ENCODE measurements at places on chromosomes 1 and 21. TPM values are rescaled to one million over a fixed set of nuclear protein-coding genes. Genes with fewer than 3 reads are reported as not detected.

DNA sequence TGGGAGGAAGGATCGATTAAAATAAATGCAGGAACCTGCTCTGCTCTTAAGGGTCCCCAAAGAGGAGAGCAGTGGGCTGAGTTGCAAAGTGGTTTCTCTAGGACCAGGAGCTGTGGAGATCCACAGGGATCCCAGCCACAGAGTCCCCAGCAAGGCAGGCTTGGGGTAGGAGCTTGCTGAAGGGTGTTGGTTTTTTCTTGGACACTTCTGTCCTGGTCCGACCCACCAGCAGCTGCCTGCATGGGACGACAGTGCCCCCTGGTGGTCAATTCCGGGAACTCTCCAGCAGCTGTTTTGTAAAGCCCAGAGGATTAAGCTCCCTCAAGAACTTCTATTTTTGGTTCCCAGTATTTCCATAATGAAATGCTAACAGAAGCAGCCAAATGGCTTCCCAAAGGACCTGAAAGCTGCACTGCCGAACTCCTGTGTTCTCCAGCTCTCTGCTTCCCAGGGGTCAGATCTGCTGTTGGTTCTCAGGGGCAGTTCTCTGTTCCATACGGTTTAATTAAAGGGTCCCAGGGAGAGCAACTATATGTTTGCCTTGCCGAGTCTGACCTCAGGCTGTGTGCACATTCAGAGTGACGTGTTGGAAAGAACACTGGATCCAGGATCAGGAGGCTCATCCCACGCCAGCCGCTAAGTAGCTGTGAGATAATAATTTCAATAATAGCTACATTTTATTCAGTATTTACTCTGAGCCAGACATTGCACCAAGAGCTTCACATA is 23.2 kb downstream of the NENF start:
- DNase-seq = peak; percentile 82

DNA sequence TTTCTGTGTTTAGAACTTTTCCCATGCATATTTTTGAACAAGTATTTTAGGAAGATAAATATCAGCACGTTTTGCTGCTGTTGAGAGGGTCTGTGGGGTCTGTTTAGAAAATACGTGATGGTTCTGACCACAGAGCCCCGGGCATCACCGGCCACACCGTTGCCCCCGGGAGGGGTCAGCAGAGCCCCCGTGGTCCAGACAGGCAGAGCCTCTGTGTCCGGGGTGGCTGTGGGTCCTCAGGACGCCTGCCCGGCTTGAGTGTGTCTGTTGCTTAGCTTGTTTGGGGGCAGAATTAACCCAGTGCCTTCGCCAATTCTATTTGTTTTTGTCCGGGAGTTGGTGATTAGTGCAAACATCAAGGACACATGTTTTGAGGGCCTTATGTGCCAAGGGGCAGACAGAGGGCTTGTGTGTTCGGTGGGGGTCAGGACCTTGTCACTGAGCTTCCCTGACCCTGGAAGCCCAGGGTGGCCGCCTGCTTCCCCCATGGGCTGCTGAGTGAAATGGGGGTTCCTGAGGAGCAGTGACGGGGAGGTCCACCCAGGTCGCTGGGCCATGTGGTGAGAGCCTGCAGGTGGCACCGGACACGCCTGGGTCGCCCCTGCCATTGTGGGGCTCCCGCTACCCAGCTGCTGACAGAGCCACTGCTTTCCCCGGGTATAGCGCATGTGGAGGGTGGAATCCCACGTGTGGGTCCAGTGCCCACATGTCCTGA is 122.2 kb downstream of the SIK1 start:
- DNase-seq = no peak

GRCh38 chr1:221138516-221138915 is 259.3 kb downstream of the HLX start:
- no peak for DNase-seq

DNA sequence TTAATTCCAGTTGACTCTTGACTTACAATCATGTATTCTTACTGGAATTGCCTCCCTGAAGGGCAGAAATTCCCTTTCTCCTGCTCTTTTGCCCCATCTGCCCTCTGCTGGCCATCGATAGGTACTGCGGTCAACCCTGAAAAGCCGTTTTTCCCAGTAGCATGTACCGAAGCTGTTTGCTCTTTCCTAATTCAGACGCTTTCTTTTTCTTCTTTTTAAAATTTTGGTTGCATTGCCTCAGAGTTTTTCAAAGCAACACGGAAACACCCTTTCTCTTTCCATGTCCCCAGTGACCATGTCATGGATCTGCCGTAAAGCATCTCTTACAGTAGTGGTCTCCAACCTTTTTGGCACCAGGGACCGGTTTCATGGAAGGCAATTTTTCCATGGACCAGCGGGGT is 164.2 kb upstream of the C1orf21 start:
- peak; percentile 55 for DNase-seq

The SYDE2 gene
- total RNA-seq = 10.0 TPM

Data from IMR-90 (cell line).